Foreskin melanocyte (primary cell): ENCODE measurements at places on chromosomes 2 and 18.

DNA sequence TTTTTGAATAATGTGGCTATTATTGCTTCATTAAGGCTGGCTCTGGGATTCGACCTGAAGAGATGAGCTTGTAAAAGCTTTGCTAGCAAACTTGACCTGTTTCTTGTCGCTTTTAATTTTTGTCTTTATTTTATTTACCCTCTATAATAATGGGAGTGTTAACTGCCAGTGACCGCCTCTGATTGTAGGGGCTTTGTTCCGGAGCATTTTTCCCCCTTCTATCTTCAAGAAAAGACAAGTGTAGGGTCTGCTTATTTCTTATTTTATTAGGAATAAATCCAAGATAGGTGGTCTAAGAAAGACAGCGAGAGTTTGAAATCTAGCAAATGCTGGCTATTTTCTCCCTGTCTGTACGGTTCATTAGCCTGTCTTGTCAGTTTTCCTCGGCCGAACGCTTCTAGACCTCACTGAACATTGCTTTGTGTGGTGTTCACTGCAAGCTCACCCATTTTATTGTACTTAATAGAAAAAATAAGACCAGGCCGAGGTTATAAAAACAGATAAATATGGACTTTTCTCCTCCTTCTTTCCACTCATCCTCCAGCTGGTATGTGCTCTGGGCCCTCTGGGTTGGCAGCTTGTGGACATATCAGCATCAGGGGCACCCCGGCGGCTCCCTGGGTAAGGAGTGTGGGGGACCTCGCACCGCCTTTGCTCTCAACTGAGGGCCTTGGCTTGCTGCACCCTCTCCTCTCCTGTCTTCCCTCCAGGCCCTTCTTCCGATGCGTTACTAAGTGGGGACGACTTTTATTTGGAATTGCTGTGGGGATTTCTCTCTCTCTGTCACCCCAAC is 8.5 kb downstream of the MEIS1 start:
- no peak for DNase-seq

GRCh38 chr2:121838551-121838950 is 83.1 kb downstream of the TSN start:
- no peak for DNase-seq

- DNase-seq = no peak
Measured at GRCh38 chr18:34493566-34494358, 216.3 kb upstream of the DTNA start.

DNA sequence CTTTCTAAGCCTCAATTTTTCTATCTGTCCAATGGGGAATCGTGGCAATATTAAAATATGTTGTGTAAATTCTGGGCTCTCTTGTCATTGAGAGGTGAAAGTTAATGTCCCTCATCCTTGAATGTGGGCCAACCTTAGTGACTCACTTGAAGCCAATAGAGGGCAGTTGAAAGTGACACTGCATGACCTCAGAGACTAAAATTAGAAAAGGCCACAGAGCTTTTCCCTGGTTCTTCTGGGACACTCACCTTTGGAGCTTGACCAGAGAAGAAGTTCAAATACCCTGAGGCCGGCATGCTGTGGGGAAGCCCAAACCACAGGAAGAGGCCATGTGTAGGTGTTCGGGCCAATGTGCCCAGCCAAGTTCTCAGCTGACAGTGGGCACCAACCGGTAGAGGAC is 24.1 kb upstream of the SIX2 start:
- DNase-seq = no peak

DNA sequence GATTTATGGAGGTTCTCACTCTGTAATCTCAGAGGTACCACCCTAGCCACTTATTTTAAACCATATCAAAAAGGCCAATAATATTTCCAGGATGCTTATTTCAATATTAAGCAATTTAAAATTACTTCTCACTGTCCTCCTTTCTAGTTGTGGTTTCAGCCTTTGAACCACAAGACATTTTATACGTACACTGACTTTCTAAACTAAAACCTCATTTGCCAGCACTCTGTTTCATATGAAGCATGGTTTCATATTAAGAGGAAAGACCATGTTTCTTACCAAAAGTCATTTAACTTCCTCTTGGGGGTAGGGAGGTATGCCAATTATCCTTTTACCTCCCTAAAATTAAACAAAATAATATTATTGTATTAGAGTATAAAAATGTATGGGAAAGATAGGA is 399.8 kb downstream of the CDH7 start:
- no peak for DNase-seq

DNA sequence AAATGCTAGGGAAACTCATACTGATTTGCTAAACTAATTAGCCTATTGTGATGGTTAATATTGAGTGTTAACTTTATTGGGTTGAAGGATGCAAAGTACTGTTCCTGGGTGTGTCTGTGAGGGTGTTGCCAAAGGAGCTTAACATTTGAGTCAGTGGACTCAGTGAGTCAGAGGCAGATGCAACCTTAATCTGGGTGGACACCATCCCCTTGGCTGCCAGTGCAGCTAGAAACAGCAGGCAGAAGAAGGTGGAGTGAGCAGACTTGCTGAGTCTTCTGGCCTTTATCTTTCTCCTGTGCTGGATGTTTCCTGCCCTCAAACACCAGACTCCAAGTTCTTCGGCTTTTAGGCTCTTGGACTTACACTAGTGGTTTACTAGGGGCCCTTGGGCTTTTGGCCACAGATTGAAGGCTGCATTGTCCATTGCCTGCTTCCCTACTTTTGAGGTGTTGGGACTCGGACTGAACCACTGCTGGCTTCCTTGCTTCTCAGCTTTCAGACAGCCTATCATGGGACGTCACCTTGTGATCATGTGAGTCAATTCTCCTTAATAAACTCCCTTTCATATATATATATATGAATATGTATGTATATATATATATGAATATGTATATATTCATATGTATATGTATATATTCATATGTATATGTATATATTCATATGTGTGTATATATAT is 69.7 kb downstream of the RPRM start:
- DNase-seq = no peak

DNA sequence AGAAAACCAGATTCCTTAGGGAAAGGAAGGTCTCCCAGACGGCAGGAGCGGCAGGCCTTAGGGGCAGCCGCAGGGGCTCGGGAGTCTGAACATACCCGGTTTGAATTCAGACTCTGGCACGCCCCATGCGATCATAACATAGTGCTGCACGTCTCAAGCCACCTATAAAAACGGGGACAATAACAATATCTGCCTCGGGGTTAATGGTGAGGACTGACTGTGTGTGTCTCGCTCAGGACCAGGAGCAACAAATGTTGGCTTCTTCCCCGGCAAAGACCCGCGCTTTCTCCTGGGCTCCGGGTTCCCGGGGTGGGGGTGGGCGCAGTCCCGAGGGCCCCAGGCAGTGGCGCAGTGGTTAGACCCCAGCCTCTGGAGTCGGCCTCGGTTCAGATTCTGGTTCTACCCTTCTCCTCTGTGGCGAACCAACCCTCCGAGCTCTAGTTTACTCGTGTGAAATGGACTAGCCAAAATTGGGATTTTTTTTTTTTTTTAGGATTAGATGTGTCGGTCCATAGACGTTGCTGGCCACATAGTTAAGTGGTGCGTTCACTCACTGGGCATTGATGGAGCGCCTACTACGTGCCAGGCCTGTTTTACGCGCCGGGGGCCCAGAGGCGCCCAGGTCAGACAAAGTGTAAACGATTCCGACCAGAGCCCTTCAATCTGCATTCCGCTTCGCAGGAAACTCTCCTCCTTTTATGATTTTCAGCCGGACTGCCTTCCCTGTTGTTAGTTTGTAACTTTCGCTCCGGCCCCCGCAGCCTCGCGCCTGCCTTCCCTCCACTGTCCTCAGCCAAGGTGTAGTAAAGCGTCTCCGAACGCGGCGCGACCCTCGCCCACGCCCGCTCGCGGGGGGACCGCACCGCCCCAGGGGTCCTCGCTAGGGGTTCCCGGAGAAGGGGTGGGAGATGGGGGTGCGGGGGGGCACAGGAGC is 820 bp upstream of the SH3BP4 start:
- no peak for DNase-seq

DNA sequence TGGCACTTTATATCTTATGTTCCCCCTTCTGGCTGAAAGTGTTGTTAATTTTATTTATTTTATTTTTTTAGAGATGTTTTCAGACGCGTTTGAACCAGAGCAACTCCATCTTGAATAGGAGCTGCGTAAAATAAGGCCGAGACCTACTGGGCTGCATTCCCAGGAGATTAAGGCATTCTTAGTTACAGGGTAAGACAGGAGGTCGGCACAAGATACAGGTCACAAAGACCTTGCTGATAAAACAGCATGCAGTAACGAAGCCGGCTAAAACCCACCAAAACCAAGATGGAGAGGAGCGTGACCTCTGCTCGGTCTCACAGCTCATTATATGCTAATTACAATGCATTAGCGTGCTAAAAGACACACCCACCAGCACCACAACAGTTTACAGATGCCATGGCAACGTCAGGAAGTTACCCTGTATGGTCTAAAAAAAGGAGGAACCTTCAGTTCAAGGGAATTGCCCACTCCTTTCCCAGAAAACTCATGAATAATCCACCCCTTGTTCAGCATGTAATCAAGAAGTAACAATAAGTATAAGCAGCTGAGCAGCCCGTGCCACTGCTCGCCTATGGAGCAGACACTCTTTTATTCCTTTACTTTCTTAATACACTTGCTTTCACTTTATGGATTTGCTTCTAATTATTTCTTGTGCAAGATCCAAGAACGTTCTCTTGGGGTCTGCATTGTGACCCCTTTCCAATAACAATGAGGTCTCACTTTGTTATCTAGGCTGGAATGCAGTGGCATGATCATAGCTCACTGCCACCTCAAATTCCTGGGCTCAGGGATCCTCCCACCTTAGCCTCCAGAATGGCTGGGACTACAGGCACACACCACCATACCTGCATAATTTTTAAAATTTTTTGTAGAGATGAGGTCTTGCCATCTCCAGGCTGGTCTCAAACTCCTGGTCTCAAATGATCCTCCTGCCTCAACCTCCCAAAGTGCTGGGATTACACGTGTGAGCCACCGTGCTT is 55.9 kb downstream of the CACNB4 start:
- no peak for DNase-seq

GRCh38 chr18:35983147-35983546 is 10.7 kb downstream of the RMP24 start:
- no peak for DNase-seq

- DNase-seq = no peak
Measured at GRCh38 chr2:833180-833579, 117.5 kb upstream of the SNTG2 start.

DNA sequence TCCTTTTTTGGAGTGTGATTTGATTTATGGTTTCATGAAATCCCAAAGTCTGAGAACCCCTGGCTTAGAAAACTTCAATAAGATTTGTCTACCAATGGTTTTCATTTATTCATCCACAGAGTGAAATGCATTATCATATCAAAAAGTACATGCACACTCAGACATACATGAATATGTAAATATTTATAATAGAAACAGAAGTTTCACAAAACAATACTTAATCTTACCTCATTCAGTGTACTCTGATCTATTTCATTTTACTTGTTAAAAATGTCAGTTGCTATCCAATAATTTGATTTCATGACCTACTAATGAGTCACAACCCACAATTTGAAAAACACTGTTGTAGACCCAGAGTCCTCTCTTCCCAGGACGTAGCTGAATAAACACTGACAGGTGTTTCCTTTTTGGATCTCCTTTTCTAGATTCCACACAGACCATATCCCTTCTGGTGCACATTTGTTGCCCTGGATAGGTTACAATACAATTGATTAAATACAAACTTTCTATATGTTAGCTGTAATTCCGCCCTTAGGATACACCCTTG is 10.4 kb upstream of the CAVIN2 start:
- no peak for DNase-seq

GRCh38 chr18:67475673-67476072 is 40.8 kb downstream of the DSEL start:
- DNase-seq = no peak

GRCh38 chr2:69789175-69789721 is 40.2 kb upstream of the GMCL1 start:
- no peak for DNase-seq

DNA sequence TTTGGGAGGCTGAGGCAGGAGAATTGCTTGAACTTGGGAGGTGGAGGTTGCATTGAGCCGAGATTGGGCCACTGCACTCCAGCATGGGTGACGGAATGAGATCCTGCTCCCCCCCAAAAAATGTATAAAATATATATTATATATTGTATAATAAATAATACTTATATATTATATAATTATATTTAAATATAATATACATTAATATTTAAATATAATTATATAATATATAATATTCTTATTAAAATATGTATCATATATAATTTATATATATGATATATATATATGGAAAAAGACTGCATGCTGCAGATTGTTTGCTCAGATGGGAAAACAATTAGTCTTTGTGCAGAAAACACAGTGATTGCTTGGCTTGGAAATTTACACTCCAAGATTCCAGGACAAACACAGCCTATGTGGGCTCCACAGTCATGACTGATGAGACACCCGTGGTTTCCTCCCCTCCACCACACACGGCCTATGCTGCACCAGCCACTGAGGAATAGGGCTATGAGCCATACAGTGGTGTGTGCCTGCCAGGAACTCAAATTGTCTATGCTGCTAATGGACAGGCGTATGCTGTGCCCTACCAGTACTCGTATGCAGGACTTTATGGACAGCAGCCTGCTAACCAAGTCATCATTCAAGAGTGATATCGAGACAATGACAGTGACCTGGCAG is 30.0 kb downstream of the PMAIP1 start:
- peak; percentile 53 for DNase-seq

- DNase-seq = no peak
Measured at GRCh38 chr2:57890464-57890863, 156.1 kb upstream of the VRK2 start.

DNA sequence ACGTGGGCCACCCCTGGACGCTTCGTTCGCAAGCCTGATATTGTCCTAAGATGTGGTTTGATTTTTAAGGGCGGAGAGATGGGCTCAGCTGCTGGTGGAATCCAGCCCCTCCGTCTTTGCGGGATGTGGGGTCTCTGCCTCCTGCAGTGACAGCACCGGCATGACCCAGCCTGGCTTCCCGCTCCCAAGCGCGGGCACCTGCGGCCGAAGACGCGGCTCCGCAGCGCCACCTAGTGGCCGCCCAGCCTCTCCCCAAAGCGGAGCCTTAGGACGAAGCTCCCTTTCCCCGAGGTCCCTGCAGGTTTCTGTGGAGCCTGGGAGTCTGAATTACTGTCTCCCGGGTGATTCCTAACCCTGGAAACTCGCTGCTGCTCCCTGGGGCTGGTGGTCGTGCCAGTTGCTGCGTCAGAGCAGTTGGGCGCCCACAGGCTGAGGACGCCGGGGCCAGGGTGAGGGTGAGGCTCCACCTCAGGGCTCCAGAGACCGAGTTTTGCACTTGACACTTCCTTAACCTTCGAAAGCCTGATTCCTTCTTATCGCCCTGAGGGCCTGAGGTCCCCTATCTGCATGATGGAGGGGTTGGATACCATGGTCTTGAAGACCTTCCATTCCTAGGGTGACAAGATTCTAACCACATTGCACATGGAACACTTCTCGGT is 137.5 kb downstream of the TPO start:
- DNase-seq = no peak

GRCh38 chr2:112787729-112788393 is 3.6 kb upstream of the IL1A start:
- no peak for DNase-seq

- no peak for DNase-seq
Measured at GRCh38 chr2:17251171-17251570, 267.1 kb downstream of the RAD51AP2 start.

GRCh38 chr2:51505533-51505932 is 473.6 kb upstream of the NRXN1 start:
- no peak for DNase-seq
